ENCODE measurements at places on chromosomes 3 and 15.

GRCh38 chr3:64958199-64958843, 270.5 kb upstream of the ADAMTS9 start:
- no peak for DNase-seq

GRCh38 chr3:139358841-139359562, 15.2 kb downstream of the MRPS22 start:
- DNase-seq: no peak

GRCh38 chr3:194128202-194128918, 7.6 kb upstream of the HES1 start:
- no peak for DNase-seq

DNA sequence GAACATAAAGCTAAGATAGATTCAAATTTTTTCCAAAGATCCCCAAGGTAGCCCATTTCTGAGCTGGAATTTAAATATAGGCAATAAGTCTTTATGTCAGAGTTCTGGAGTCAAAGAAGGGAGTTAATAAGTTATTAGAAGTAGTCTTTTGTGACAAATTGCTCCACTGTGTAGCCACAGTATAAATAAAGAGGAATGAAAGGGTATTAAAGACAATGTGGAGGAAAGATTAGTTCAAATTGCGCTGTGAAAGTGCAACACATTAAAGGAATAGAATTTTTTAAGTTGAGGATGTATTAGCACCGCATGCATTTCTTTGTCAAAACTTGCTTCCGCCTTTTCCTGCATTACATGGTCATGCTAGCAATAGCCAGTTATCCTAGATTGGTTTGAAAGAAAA, 666.6 kb upstream of the CCDC54 start:
- no peak for DNase-seq

GRCh38 chr3:114852966-114853365, 294.1 kb downstream of the ZBTB20 start:
- DNase-seq: no peak

- DNase-seq: no peak
These were observed 433.1 kb upstream of the KCNMB2 start for GRCh38 chr3:178103140-178103539.

DNA sequence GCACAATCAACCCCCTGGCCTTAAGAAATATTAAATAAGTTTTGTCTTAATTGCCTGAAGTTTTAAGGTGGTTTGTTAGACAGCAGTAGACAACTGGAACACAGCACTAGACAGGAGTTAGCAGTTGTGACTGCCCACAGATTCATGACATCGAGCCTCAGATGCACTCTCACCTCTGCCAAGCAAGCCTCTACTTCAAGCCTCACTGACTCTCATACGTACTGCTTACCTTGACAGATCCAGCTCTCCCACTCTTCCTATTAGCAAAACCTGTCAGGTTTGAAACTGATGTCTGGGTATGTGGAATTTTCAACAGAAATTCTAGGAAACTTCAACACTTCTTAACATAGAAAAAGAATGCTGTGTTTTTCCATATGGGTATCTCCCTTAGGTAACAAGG, 382.9 kb upstream of the DPH6 start:
- DNase-seq: no peak

DNA sequence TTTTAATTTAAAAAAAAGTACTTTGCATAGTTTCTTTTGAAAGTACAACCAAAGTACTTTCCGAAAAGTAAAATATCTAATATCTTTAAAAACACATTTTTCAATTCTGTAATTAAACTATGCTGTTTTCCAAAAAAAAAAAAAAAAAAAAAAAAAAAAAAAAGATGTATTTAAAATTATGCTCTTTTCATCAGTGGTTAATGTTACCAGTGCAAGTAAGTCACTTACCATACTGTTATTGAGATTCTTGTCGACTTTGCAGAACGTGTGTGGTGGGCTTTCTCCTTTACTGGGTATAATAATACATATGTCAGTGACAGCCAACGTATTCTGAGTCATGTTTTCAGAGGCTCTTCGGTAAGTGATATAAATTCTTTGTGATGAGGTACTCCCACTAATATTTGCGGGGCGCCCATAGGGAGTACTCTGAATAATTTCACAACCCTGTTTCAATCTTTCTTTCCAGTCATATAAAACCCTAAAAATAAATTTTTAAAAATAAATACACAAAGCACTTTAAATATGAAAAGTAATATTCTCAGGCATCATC, 39.9 kb downstream of the DENND4A start:
- DNase-seq: no peak

GRCh38 chr15:82052751-82053150, 6.9 kb upstream of the MEX3B start:
- DNase-seq: no peak

DNA sequence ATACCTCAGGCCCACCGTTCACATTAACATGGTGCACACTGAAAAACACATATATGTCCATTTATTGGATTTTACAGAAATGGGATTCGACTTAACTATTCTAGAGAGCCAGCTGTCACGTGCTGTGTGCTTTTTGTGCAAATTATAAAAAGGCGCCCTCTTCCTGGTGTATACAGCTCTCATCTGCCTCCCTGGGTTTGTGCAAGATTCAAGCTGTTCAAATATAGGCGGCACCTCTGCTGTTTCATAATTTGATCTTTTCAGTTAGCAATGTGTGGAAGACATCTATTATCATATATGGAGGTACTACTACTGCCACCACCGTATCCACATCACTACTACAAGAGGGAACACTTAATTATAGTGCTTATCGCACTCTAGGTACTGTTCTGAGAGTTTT, 187.6 kb downstream of the EBLN2 start:
- no peak for DNase-seq

DNA sequence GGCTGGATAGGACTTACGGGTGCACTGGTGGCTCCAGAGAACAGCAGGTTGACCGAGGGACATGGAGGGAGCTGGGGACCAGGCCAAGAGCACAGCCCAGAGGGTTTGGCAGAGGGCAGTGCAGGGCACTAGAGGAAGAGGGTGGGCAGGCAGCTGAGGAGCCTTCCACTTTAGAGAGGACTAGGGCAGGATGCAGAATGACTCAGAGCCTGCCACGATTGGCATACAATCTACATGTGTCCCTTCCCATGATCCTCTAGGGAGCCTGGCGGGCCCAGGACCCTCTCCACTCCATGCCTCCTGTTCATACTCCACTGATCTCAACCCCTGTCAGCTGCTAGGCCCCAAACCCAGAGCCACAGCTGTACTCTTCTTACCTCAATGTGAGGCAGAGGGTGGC, 14.4 kb upstream of the APEH start:
- DNase-seq: no peak

GRCh38 chr3:161452179-161452578, 44.4 kb upstream of the OTOL1 start:
- DNase-seq: peak; percentile 2

DNA sequence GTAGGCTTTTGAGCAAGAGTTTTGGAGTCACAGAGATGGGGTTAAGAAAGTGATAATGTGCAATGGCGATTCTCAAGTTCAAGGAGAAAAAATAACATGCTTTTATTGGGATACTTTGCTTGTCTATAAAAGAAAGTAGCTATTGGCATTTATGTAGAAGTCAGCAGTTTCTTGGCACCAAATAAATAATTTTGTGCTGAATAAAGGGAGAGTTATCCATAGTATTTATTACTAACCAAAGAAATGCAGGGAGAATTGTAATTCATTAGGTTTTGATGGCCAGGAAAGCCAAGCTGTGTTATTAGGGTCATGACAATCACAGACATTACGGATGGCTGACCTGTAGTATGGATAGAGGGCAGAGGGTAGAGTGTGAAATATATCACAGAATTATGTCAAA, 33.1 kb downstream of the BTD start:
- no peak for DNase-seq

- no peak for DNase-seq
These were observed 22.4 kb downstream of the MAP6D1 start for GRCh38 chr3:183802989-183803388.

DNA sequence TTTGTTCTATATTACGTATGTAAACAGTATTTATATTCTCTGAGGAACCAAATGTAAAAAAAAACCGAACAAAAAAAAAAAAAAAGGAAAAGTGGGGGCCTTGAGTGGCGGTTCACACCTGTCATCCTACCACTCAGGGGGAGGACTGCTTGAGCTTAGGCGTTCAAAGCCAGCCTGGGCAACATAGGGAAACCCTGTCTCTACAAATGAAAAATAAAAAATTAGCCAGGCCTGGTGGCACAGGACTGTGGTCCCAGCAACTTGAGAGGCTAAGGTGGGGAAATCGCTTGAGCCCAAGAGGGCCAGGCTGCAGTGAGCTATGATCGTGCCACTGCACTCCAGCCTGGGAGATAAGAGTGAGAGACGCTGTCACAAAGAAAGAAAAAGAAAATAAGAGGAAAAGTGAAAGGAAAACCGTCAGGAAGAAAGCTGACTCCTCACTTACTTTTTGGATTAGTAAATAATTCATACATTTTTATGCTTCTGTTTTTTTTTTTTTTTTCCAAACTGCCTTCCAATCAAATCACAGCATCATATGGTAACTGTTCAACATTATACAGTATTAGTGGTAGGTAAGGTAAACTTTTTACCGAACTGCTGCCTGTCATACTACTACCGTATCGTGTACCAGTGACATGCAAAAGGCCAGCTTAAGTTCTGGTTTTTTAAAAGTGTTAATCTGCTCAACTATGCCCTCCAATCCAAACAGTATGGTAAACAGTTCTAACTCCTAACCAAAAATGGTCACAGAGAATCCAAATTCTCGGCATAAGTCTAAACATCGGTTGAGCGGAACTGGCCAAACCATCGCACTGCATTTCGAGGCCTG, 1.2 kb downstream of the PHC3 start:
- peak; percentile 72 for DNase-seq

- no peak for DNase-seq
These were observed 21.2 kb downstream of the UBE2Q2 start for GRCh38 chr15:75864213-75865059.

DNA sequence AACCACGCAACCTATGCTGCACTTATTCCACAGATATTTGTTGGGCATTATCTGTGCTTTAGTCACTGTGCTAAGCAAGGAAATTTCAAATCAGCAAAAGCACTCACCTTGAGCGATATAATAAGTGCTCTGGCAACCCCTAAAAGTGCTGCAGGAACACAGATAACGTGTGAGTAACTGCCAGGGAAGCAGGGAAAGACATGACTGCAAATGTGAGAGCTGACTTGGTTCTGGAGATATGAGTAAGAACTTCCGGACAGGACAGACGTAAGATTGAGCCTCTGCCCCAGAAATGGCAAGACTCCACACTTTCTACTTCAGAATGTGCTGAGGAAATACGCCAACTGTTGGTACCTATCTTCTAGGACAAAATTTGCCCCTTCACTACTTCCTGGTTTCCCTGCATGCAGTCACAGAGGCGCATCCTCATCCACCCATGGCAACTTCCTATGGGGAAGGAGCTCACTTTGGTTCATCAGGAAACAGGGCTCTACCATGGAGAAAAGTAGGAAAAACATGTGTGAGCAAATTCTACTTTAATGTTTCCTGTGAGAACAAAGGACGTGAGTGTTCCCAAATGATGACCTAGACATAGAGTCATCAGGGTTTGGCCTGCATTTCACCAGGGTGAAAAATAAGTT, 41.7 kb downstream of the AQP9 start:
- DNase-seq: no peak

GRCh38 chr15:69951256-69951897, 146.3 kb downstream of the TLE3 start:
- DNase-seq: no peak

DNA sequence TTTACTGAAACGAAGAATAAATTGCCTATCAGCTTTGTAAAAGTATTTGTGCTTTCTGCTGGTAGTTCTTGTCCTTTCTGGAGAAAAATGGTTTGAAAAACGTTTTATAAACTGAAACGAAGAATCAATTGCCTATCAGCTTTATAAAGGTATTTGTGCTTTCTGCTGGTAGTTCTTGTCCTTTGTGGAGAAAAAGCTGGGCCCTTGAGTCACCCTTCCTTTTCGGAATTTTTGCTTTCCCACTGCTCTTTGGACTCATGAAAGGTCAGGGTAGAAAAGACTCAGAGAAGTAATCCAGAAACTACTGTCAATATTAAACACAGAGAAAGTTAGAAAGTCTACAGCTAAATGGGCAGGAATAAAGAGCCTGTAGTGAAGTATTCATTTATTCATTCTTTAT, 72.8 kb downstream of the EOMES start:
- DNase-seq: no peak

GRCh38 chr3:197446700-197447056, 109.1 kb downstream of the BDH1 start:
- DNase-seq: no peak

DNA sequence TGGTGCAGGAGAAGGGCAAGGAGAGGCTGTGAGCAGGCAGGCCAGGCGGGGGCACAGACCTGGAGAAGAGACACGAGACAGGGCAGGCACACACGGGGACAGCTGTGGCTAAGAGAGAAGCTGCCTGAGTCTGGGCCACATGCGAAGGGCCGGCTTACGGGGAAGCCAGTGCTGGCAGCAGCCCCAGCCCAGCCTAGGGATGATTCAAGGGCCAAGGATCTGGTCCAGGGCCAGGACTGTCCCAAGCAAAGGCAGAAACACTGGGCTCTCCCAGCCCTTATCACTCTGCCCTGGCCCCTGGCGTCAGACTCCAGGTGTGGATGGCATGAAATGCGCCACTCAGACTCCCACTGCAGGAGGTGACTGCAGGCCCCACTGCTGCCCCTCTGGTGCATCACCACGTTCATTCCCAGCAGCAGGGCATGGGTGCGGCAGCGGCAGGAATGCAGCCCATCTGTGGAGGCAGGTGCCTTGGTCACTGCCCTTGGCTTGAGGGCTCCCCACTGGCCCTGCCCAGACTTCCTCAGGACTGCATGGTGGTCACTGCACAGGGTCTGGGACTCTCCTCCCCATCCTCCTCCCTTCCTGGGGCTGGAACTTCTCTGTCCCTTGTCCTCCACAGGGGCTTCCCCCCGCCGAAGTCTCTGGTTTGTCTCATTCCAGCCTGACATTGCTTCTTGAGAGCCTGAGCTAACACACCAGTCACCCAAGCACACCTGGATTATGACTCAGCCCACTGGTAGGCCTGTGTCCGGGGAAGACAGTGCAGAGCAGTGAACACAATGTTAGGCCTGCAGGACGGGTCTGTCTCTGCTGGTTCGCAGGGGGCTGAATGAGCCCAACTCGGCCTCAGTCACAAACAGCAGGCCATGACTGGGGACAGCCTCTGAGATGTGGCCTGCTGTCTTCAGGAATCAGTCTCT, 69.3 kb downstream of the TBC1D2B start:
- DNase-seq: no peak

DNA sequence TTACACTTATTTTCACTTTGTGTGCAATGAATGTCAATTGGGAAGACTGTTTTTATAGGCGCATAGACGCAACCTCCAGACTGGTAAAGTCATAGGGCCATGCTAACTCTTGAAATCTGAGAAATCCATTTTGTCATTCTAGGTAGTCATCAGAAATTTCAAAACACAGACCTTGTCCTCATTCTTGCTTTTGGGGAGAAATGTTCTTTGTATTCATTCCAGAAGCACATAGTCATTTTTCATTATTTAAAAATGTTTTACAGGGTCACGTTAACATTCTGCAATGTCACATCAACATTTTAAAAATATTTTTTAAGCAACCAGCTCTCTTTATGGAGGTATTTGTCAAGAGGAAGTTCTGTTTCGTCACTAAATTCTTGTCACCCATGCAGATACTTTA, 898.4 kb downstream of the PDCD6IP start:
- no peak for DNase-seq
